Stimulated activated CD8-positive, alpha-beta memory T cell treated with anti-CD3 and anti-CD28 coated beads, Interleukin-7, amount 100 ng/mL, for 24 hours (primary cell): ENCODE measurements at places on chromosomes 5 and 9.
A peak's percentile ranks its signal among the peaks of the same experiment; 100 is the strongest.

GRCh38 chr9:35495984-35496383, 6.1 kb downstream of the RUSC2 start:
- no peak for DNase-seq

DNA sequence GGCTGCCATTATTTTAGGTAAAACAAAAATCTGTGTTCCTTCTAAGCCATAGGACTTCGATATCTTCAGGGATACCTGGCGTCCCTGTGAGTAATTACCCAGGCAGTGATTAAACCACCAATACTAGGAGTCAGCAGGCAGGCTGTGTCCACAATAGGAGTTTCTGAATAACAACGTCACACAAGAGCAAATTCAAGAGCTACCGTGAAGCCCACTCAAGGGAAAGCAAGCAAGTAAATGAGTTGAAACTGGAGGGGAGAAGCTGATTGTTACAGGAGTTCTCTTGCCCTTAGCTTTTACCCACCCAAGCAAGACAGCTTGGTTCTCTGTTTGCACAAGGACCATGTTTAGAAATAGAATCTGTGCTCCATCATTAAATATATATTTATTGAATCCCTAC, 50.8 kb downstream of the SEMA5A start:
- no peak for DNase-seq

- no peak for DNase-seq
Observed at GRCh38 chr5:134634227-134634626, 1.6 kb upstream of the SAR1B start.

DNA sequence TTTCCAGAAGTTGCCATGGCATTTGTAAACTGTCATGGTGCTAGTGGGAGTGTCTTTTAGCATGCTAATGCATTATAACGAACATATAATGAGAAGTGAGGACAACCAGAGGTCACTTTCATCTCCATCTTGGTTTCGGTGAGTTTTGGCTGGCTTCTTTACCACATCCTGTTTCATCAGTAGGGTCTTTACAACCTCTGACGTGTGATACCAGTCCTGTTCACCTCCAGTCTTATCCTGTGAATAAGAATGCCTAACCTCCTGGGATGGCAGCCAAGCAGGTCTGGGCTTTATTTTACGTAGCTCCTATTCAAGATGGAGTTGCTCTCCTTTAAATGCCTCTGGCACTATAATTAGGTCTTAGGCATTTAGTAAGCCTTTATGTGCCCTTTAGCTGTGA, 20.4 kb upstream of the RFK start:
- DNase-seq: no peak

DNA sequence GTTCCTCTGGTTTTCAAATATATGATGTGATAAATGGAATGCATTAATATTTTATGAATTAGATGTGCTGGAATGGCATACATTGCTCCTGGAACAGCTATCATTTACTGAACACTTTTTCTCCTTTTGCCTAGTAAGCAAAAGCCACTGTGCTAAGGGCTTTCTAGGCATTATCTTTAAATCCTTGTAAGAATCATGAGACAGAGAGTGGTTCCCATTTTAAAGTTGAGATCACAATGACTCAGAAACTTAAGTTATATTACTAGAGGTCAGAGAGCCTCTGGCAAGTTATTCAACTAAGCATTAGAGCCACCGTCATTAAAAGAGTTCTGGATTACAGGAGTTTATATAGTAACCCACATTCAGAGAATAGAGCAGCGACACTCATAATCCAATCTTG, 26.7 kb upstream of the FSD1L start:
- DNase-seq: no peak

- no peak for DNase-seq
Observed at GRCh38 chr5:73950441-73950873, 324.5 kb downstream of the ARHGEF28 start.

DNA sequence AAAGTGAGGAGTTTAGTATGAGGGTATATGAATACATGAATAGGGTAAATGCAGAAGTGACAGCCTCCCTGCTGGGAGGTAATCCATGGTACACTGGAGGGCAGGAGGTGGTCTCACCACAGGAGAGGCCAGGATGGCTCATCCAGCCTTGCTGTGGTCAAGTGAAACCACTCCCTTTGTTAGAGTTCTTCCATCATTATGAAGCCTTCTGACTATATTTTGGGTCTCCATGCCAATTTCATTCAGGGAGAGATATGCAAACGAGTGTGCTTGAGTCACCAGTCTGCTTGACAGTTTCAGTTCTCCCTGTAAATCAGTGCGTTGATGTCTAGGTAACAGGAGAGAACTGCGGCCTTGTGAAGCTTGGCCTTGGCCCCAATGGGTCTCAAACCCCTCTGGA, 16.4 kb downstream of the PPP3R2 start:
- DNase-seq: no peak

DNA sequence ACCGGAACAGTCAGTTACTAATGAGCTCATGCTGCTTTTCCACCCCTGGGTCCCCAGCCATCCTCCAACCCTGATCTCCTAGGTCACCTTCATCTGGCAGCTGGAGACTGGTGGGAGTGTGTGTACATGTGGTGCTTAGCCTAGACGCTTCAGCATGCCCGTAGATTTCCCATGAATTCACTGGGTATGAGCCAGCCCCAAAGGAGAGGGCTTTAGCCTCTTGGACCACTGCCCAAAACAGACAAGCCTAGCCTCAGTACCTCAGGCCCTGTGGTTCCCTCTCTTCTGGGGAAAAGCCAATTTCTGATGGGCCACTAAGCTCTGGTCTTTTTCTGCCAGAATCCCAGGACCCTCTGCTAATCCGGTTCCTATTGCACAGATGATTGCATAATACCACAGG, 48.0 kb upstream of the ASTN2 start:
- no peak for DNase-seq

DNA sequence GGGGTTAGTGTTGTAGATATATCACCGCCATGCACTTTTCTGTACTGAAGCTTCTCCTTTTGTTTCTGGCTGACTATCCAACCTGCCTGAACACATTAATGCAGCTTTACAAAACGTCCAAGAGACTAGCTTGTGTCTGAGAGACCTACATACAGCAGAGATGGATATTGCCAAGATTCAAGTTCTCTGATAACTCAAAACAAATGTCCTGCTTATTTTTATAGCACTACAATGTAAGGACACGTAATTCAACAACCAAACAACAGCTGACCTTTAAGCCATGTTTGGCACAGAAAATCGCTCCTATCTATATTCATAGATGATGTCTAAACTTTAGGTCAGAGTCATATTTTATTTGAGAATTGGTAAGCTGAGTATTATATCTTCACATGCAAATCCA, 76.2 kb upstream of the NTRK2 start:
- no peak for DNase-seq

- no peak for DNase-seq
Observed at GRCh38 chr5:74767579-74767913, 497 bp downstream of the NSA2 start.

GRCh38 chr5:146447734-146448380, 724 bp downstream of the TCERG1 start:
- DNase-seq: no peak

DNA sequence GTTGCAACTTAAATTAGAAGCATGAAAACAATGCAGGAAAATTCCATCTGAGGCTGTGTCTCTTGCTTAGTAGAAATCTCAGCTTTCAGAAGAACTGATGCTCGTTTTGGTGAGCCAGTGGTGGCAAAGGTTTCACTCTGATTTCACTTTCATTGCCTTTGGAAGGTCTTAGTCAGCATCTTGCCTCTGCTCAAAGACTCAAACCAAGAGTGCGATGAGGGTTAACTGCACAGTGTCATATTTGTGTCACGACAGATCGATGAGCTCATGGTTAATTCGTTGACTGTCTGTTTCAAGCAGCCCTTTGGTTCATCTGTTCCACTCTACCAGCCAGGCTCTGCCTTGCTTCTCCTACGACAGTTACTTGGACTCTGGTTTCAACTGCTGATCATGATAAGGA, 331.3 kb upstream of the KIF2A start:
- DNase-seq: no peak

- DNase-seq: no peak
Observed at GRCh38 chr5:142548739-142549275, 137.1 kb downstream of the FGF1 start.

DNA sequence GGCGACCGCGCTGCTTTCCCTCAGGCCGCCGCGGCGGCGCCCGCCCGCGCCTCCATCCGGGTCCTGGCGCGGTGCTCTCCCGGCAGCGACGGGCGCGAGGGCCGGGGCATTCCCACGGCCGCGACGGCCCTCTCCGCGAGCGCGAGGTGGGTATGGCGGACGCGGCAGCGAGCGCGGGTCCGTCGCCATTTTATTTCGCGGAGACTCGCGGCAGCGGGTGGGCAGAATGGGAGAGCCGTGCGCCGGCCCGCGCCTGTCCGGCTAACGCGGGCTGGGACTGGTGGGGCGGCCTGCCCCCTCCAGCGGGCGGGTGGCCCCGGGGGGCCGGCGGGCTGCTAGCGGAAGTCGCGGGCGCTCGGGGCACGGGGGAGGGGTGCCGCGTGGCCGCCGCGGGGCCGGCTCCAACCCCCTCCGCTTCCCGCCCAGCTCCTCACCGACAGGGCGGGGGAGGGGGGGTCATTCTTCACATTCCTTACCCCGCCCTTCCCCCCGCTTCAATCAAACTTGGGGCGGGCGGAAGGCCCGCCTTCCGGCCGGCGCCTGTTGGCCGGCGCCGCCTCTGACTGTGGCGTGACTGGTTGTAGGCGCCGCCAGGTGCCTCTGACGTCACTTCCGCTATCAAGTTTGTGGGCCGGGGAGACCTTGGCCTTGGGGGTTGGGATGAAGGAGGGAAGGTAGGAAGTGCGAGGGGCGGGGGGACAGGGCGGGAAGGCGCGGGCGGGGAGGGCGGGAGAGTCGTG, 82.1 kb downstream of the PTPDC1 start:
- DNase-seq: peak; percentile 90

DNA sequence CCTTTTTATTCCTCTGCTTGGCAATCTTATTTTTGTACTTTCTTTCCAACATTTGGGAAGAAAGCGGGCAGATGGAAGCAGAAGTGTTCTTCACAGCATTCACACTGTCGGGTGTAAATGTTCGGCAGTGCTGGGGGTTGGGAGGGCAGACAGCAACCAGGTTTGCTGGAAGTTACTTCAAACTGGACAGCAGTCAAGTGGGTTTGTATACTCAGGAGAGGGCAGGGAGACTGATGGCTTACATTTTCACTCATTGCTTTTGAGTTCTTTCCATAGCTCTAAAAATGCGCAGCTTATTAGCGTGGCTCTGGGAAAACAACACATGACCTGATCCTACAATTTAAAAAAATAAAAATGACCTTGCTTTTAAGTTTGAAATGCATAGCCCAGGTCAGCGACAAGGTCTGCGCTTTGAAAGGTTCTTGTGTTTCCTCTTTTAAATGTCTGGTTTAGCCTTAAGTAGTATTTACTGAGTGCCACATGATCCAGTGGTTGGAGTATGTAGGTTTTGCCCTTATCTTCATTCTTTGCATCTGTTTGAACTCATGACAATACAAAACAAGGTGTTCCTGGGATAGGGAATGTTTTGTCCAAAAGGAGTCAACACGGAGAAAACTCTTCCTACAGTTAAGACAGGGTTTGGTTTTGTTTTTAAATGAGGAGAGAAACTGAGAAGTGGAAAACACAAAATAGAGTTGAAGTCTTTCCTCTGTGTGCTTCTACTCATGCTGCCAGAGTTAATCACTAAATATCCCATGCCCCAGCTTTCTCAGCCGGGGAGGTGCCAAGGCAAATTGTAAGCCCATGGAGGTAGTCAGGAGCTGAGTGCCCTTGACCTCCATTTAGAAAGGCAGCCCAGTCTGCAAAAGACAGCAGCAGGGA, 132.7 kb upstream of the DMRT1 start:
- no peak for DNase-seq

DNA sequence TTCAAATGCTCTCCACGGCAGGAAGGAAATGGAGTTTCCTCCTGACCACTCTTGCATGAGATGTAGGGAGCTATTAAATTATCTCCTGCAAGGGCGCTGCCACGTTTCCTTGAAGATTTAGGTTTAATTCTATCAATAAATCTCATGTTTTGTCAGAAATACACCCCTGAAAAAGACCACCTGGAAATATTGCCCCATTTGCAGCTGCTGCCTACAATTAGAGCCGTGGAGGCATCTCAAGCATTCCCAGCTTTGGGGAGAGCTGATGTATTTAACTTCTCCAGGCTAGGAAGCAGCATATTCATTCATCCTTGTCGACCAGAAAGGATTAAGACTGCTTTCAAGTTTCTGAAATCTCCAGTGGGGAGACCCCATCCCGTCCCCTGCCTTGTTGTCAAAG, 40.5 kb downstream of the CCNJL start:
- no peak for DNase-seq

DNA sequence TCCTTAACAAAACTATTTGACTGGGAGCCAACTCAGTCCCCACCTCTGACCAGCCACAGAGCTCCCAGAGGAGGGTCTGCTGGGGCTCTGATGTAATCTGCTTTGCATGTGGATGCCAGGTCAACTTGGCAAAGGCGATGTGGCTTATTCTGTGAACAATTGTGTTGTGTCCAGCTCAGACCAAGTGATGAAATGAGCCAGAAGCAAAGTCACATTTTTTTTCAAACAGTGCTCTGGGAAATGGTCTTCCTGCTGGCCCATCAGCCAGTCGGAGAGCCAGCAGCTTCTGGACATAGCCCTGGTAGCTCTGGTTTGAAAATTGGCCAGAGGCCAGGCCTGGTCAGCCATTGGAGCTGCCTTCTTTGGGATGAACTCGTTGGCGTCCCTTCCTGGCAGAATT, 86.5 kb downstream of the ANGPTL2 start:
- DNase-seq: no peak

DNA sequence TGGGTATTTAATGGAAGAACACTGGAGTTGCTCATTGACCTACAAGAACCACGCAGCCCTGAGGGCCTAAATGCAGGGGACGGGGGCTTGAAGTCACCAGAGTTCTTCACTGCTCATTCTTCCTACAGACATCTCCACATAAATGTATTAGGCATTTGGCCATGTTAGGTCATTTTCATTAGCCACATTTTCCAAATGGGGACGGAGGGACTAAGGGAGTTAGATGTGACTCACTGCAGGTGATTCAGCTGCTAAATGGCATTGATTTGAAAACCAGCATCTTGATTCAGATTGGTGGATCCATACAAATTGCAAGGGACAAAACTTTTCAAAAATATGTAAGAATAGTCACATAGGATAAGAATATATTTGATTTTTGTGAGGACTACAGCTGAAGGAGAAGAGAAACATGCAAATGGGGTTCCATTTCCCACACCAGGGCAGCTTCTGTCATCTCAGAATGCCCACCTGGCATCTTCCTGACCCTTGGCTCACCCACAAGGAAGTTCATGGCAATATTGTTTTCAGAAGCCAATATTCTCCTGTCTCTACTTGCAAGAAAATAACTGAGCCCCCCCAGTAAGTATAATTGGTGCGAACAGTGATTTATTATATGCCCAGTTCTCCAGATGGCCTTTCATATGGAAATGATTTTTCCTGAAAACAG, 264.8 kb downstream of the DOCK8 start:
- no peak for DNase-seq

GRCh38 chr5:77033338-77033737, 3.1 kb downstream of the AGGF1 start:
- no peak for DNase-seq

DNA sequence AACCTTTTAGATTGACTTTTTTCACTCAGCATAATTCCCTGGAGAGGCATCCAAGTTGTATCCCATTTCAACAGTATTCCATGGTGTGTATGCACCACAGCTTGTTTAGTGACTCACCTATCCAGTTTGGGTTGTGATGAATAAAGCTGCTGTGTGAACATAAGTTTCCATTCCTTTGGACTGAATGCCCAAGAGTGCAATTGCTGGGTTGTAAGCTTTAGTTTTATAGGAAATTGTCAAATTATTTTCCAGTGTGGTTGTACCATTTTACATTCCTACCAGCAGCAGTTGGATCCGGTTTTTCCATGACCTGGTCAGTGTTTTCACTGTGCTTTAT, 60.9 kb upstream of the TMED7 start:
- no peak for DNase-seq

GRCh38 chr5:134268919-134269318, 43.0 kb upstream of the PPP2CA start:
- no peak for DNase-seq

- no peak for DNase-seq
Observed at GRCh38 chr9:34551751-34552605, 29.2 kb upstream of the ENHO start.
